Stimulated activated naive CD4-positive, alpha-beta T cell treated with Interleukin-2 at 50 U/mL for 16 hours (primary cell): ENCODE measurements at places on chromosomes 16 and 17.

GRCh38 chr16:75202069-75202590, 4.8 kb downstream of the CTRB2 start:
- DNase-seq = no peak

DNA sequence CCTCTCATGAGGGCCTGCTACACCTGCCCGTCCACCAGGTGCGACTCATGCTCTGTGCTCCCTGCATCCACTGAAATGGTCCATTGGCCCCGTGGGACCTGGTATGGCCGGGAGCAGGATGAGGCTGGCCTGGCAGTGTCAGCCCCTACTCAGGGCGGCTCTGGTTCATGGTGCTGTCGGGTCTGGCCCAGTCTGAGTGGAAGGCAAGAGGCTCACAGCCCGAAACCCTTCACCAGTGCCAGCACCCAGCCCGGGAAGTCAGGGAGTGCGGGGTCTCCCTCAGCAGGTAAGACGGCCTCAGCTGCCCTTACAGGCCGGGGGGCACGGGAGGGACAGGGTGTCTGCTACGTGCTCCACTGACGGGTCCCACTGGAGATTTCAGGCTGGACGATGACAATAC, 40.5 kb upstream of the RASD1 start:
- DNase-seq = no peak

DNA sequence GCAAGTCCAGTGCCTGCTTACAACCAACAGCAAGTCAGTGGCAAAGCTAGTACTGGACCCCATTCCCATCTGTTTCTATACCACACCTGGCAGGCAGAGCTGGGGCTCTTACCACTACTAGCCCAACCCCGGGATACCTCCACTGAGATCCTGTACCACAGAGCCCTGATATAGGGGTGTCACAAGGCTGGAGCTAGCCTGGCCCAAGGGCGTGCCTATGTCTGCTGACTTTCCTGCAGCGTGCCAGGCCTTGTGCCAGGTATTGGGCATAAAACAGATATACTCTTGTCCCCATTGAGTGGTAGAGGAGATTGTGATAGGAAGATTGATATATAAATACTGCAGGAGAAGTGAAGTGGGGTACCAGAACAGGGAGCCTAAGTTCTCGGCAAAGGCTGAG, 44.4 kb downstream of the PLD6 start:
- DNase-seq = no peak

GRCh38 chr16:21713549-21714368, 50.0 kb downstream of the OTOA start:
- DNase-seq = no peak

DNA sequence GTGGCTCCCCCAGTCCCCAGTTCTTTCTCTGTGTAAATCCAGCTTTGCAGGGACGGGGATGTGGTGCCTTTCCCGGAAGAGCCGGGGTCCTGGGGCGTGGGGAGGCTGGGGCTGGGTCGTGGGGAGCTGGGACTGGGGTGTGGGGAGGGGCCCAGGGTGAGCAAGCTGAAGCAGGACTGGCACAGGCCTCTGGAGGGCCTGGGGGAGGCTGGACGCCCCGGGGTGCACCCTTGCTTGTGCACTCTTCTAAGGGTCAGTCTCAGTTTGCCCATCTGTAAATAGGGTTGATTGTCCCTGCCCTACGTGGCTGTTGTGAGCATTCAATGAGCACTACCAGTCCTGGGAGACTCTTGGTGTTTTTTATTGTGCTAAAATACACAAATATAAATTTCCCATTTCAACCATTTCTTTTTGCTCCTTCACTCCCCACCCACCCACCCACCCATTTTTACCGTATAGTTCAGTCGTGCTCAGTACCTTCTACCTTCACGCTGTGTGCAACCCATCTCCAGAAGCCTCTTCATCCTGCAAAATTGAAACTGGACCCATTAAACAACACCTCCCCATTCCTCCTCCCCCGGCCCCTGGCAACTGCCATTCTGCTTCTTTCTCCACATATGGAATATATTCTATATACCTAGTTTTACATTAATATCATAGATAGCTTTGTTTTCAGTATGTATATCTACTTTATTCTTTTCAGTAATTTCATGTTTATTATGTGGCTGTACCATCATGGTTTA, 7.8 kb upstream of the TBC1D3B start:
- no peak for DNase-seq

DNA sequence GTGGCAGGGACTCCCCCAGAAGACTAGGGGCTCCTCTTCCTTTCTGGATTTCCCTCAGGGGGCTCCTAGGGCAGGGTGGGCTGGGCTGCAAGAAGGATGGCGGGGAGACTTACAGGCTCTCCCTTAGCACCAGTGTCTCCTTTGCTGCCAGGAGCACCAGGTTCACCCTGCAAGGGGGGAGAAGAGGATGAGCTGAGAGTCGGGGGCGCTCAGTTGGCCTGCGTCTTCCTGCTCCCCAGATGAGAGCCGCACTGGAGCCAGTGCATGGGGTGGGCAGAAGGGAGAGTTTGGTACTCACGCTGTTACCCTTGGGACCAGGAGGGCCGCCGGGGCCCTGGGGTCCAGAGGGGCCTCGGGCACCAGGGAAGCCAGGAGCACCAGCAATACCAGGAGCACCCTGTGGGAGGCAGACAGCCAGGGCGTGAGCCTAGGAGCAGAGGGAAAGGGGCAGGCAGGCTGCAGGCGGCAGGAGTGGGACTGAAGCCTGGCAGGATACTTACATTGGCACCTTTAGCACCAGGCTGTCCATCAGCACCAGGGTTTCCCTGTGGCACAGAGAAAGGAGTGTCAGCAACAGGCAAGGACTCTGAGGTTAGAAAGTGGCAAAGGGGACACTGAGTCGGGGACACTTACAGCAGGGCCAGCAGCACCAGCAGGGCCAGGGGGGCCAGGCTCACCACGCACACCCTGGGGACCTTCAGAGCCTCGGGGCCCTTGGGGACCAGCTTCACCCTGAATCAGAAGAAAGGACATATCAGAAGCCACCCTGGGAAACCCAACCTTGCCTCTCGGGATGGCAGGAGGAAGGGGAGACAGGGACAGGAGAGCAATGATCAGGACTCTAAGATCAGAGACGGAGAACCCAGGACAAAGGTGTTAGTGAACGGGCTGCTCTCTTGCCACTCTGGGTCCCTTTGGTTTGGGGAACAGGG, 6.2 kb downstream of the COL1A1 start:
- no peak for DNase-seq

DNA sequence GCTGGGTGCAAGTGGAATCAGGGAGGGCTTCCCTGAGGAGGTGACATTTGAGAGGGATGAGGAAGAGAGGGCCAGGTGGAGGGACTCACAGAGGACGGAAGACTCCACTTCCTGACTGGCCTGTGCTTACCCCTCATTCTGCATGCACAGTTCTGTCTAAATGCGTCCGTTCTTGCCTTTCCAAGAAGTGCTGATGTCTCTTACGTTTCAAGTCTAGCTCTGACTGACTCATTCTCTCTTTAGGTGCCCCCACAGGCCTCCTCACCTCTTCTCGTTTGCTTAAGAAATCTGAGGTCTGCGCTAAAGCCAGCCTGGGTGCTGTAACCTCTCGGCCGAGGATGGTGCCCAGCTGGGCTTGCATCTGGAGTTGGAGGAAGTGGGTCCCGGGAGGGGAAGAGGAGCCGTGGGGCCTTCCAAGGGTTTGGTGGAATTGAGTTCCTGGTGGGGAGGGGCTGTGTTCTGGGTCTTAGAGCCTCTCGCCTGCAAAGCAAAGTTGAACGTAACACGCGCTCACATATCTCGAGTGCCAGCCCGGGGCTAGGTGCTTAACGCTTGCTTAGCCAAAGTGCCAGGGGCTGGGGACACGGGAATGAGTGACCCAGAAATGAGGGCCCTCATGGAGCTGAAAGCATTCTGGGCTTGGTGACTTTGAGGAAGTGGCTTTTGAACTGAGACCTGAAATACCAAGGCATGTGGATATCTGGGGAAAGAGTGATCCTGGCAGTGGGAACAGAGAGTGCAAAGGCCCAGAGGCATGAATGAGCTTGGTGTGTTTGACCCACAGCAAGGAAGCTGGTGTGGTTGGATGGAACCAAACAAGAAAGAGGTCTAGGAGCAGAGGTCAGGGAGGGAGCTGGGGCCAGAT, 4.8 kb downstream of the IL4R start:
- peak; percentile 45 for DNase-seq

DNA sequence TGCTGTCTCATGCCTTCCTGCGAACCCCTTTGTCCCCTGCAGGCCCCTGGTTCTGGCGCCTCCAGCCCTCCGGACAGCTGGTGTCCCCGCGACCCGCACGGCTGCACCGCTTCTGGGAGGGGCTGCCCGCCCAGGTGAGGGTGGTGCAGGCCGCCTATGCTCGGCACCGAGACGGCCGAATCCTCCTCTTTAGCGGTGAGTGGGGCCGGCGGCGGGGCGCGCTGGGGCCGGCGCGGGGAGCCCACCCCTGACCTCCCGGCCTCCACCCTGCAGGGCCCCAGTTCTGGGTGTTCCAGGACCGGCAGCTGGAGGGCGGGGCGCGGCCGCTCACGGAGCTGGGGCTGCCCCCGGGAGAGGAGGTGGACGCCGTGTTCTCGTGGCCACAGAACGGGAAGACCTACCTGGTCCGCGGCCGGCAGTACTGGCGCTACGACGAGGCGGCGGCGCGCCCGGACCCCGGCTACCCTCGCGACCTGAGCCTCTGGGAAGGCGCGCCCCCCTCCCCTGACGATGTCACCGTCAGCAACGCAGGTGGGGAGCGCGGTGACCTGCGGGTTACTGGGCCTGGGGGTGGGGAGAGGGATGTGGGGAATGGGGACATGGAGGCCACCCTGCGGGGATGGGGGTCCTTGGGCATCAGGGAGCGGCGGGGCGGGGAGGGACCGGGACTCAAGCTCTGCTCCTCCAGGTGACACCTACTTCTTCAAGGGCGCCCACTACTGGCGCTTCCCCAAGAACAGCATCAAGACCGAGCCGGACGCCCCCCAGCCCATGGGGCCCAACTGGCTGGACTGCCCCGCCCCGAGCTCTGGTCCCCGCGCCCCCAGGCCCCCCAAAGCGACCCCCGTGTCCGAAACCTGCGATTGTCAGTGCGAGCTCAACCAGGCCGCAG, 7.1 kb upstream of the IL32 start:
- peak; percentile 49 for DNase-seq

GRCh38 chr16:81620796-81621195, 158.3 kb upstream of the PLCG2 start:
- no peak for DNase-seq

DNA sequence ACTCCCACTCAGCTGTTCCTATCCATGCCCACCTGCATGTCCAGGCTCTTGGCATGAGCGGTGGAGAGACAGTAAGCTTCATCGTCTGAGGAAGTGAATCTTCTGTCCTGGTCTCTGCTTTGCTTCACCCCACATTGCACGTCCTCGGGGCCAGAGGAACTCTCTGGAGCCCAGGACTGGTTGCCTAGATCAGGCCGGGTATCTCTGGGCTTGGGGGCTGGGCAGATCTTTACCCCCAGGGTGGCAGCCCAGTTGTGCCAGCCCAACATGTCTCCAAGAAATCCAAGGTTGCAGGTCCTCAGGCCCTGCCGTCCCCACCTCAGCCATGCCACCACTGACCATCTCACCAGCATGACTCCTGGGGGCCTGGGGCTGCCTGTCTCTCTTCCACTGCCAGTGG, 58.3 kb downstream of the BEAN1 start:
- no peak for DNase-seq

DNA sequence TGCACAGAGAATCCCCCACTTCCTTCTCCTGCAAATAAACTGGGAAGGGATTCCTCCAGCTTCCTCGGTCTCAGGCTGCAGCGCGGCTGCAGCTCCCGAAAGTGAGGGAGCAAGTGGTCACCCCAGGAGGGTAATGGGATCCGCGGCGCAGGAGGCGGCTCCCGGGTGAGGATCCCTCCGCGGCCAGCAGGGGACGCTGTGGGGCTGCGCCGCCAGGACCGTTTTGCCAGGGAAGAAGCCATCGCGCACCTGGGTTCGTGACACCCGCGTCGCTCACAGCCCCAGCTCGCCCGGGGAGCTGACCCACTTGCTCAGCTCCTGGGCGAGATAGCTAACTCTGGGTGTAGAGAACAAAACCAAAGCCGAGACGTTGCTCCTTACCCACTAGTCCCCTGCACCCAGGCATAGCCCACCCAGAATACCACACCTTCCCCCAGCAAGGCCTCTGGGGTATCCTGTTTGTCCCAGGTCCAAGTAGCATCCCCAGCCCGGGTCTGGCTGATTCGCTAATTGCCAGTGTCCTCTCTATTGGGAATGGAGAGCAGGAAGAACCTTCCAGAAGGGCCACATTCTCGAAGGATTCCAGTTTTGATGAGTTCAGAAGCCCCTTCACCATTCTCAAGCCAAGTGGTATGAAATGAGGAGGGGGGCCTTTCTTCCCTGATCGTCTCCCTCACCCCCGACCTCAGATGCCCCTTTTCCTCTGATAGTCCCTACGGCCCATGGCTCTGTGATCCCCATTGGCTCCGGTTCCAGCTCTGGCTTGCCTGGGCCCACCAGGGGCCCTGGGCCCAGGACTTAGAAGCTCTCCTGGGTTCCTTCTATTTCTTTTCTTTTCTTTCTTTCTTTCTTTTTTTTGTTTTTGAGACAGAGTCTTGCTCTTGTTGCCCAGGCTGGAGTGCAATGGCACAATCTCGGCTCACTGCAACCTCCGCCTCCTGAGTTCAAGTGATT, 14.1 kb downstream of the CYGB start:
- peak; percentile 73 for DNase-seq

- no peak for DNase-seq
Measured at GRCh38 chr16:1458977-1459341, 14.6 kb upstream of the CCDC154 start.

GRCh38 chr17:22267019-22267418, 574.7 kb downstream of the KCNJ18 start:
- DNase-seq = no peak

GRCh38 chr16:28826141-28826540, 3.3 kb downstream of the ATXN2L start:
- no peak for DNase-seq

GRCh38 chr16:7373776-7374175, 41.1 kb downstream of the RBFOX1 start:
- no peak for DNase-seq

GRCh38 chr16:14606102-14606501, 24.0 kb downstream of the PARN start:
- DNase-seq = no peak

GRCh38 chr17:12250973-12251372, 230.3 kb downstream of the MAP2K4 start:
- DNase-seq = no peak

DNA sequence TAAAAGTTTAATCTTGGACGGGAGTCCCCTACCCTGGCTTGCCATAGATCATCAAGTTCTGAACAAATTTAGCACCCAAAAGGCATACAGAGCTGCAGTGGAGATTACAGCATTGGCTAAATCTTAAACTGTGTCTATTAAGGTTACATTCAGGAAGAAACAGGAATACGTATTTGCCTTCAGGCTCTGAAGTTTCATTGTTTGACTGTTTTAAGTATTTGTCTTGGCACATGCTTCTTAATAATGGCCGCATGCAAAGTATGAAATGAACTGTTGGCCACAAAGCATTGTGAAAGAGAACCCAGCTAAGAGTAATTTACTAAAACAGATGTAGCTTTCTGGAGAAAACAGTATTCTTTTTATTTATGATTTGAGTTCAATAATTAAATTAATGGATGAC, 63.9 kb upstream of the CNEP1R1 start:
- no peak for DNase-seq

GRCh38 chr16:84284154-84284722, 10.4 kb upstream of the WFDC1 start:
- DNase-seq = no peak
